H1 (cell line): ENCODE measurements at places on chromosomes 13 and 19. TPM values are rescaled to one million over a fixed set of nuclear protein-coding genes. Genes with fewer than 3 reads are reported as not detected.

ZSCAN5C gene
- total RNA-seq, result not detected in 2 replicates

ZFP36 gene
- 10.9 and 12.2 TPM in 2 replicates for total RNA-seq

IFNL3 gene
- total RNA-seq, result not detected in 2 replicates

SPRED3 gene
- total RNA-seq, result 7.1 and 8.1 TPM in 2 replicates
